ENCODE measurements at places on chromosomes 13 and 19.

GRCh38 chr13:90105849-90106496, 1241.5 kb upstream of the MIR17HG start:
- DNase-seq: peak; percentile 83

- peak; percentile 75 for DNase-seq
Measured at GRCh38 chr13:90414691-90415596, 932.5 kb upstream of the MIR17HG start.

GRCh38 chr19:40594255-40594654, 6.9 kb upstream of the LTBP4 start:
- DNase-seq: no peak

- no peak for DNase-seq
Measured at GRCh38 chr13:100521851-100522617, 66.6 kb downstream of the GGACT start.

GRCh38 chr19:7188698-7189629, 105.2 kb downstream of the INSR start:
- no peak for DNase-seq

DNA sequence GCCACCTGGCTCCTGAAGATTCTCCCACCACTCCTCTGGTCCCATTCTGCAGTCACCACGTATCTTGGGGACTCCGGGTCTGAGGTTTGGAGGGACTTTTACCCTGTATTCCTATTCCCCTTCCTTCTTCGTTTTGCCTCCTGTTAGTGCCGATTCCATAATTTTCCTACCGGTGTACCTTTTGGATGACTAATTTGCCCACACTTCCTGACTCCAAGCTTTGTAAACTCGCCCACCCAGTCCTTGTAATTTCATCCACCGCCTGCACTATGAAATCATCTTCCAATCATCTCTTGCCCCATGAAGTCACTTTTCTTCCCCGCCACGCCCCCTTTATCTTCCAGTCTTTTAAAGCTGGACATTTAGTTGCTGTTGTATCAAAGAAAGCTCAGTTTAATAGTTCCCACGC, 572 bp downstream of the UCHL3 start:
- DNase-seq: peak; percentile 64

GRCh38 chr13:36310417-36311108, 12.9 kb upstream of the CCDC169 start:
- DNase-seq: no peak

GRCh38 chr19:1807695-1808394, 4.2 kb downstream of the ATP8B3 start:
- DNase-seq: no peak

GRCh38 chr13:91313581-91313980, 33.9 kb upstream of the MIR17HG start:
- no peak for DNase-seq

GRCh38 chr19:46101293-46101692, 23.2 kb downstream of the IGFL3 start:
- no peak for DNase-seq

GRCh38 chr13:60229708-60230272, 66.1 kb upstream of the DIAPH3 start:
- DNase-seq: peak; percentile 25

- DNase-seq: no peak
Measured at GRCh38 chr13:74110053-74110452, 24.2 kb downstream of the KLF12 start.

GRCh38 chr19:3826163-3826562, 40.0 kb upstream of the MATK start:
- DNase-seq: no peak

DNA sequence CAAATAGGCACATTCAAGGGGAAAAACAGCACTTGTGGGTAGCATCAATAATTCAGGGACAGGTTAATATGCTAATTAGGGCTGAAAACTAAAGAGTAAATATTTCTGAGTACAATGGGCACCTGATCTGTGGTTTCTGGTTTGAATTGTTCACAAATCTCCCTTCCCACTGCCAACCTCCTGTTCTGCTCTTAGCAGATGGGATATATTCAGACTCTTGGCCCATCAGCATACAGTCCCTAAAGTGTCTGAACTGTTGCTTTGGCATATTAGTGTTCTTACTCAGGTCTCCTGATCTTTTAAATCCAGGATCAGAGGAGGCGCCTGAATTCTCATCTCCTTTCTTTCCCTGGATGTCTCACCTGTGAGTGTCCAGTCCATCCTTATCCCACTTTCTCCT, 8.2 kb upstream of the LRCH1 start:
- no peak for DNase-seq

DNA sequence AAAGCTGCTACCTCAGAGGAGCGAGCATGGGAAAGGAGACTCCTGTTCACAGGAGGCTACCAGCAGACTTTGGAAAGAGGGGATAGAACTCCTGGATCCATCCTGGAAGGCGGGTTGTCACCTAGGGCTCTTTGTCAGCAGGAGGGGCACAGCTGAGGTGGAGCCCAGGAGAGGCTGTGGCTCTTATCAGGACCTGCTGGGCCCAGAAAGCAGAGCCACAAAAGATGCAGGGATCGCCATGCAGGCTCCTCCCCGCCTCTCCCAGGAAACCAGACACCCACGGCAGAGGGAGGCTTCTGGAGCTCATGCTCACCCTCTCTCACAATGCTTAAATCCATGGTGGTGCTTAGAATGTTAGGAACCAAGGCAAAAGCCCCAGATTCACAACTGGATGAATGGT, 994.2 kb downstream of the UQCRFS1 start:
- DNase-seq: no peak

GRCh38 chr19:6090634-6091033, 19.7 kb downstream of the RFX2 start:
- no peak for DNase-seq

DNA sequence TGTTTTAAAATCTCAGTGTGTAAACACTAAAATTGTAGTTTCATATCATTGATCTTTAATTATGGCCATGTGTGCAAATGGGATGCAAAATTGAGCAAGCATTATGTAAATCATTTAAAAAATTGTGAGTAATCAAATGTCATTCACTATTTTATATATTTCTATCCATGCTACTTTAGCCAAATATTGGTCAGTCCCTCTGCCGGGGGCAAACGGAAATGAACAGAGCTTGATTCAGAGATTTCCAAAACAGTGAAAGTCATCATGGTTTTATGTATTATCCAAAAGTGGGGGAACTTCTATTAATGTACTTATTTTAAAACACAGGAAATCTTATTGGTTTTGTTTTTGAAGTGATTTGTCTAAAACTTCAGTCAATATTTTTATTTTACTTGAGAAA, 219.1 kb downstream of the IRS2 start:
- no peak for DNase-seq

DNA sequence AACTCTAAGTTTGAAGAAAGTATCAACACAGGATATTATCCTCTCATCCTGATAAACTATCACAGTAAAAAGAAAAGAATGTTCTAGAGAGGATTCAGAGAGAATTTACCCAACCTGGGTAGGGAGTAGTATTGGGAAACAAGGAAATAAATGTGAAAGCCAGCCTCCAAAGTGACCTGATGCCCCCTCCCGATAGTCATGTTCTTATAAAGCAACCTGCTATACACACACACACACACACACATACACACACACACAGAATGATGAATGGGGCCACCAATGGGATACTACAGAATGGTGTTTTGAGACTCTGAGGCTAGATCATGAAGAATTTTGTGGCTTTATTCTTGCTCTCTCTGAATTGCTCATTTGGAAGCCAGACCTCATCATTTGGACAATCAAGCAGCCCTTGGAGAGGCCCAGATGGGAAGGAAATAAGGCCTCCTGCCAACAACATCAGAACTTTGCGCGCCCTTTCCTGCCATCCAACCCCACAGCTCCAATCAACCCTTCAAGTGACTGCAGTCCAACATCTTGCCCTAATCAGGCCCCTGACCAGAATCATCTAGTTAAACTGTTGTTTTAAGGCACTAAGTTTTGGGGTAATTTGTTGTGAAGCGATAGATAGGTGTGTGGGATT, 807.9 kb upstream of the ARGLU1 start:
- DNase-seq: no peak
